ENCODE measurements at places on chromosomes 7 and 10.

DNA sequence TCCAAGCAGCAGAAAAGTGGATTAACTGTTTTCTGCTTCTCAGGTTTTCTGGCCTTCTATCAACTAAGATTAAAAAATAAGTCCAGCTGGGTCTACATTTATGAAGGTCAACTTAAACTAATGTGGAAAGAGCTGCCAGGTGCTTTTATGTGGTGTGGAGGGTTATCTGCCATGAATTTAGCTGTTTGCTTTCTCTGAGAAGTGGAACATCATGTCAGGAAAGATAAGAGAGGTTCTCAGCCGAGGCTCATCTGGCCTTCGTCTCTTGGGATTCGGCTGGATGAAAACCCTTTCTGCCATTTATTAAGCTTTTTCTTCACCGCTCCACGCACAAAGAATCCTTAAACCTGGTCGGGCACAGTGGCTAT lies 5.5 kb downstream of the PTPRN2 start:
- no peak for DNase-seq

DNA sequence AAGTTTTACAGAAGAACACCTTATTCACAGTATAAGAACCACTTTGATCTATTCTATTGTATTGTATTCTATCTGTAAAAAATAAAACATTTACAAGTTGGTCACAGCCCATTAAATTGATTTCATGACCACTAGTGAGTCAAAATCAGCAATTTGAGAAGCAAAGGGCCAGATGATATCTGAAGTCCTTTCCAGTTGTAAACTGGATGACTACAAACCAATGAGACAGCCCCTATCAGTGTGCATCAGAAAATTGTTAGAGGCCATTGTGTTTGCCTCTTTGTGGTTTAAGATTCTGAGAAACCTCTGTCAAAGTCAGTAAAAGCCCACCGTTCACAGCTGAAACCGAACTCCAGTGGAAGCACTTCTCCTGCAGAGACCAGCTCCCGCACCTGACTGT lies 54.8 kb downstream of the TBXAS1 start:
- DNase-seq = no peak

- no peak for DNase-seq
Measured at GRCh38 chr7:82625377-82625776, 181.8 kb upstream of the CACNA2D1 start.

GRCh38 chr10:88097536-88097935 lies 234.1 kb downstream of the PTEN start:
- no peak for DNase-seq

- no peak for DNase-seq
Measured at GRCh38 chr7:142263598-142264380, 5.9 kb upstream of the PRSS58 start.

DNA sequence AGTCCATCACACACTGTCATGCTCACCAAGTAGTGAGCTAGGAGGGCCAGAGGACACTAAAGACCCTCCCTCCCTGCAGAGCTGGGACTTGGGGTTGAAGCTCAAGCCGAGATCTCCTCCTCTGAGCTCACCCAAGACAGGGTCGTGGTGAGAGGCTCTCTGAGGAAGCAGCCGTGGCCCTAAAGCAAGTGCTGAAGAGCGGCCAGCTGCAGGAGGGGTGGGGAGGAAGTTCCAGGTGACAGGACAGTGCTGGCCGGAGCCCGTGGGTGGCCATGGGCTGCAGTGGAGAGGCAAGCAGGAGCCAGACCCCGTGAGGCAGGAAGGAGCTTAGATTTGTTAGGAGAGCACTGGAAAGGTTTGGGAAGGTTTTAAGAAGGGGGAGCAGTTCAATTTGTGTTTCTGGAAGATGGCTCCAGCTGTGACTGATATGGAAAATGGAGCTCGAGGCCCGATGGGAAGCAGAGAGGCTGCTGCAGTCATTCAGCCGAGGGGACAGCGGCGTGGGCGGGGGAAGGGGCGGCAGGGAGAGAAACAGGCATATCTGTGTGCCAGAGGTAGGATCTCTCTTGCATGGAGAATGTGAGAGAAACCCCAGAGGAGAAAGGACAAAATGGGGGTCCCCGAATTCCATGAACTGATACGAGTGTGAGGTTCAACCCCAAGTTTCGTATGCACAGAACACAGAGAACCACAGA lies 26.9 kb upstream of the DNAAF5 start:
- DNase-seq = no peak

GRCh38 chr7:151838861-151839381 lies 38.0 kb downstream of the PRKAG2 start:
- DNase-seq = peak; percentile 73

DNA sequence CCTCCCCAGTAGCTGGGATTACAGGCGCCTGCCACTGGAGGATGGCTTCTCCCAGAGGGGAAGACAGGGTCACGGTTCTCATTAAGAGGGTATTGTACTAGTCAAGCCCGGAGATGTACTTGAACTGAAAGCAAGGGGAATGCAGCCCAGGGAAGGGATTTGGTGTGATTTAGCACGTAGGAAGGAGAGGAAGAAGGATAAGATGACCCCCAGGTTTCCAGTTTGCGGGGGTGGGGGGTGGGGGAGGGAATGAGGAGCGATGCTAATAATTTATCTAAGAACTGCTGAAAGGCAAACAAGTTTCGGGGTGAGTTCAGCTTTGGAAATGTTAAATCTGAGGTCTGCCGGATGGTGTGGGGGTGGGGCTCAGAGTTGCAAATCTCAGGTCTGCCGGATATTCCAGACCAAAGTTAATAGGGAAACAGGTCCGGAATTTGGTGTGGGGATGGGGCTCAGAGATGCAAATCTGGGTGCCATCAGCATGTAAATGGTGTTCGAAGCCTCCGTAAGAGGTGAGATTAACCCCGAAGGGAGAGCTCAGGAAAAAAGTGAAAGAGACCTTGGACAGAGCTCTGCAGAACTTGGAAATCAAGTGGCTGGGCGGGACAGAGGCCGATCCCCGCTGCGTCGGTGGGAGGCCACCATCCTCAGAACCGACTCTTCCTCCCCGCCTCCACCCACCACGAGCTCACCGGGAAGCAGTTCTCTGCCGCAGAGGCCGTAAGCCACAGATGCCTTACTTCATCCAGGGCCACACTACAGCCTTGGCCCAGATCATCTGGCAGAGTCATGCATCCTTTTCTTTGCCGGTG lies 1.6 kb upstream of the SEPHS1 start:
- peak; percentile 42 for DNase-seq

DNA sequence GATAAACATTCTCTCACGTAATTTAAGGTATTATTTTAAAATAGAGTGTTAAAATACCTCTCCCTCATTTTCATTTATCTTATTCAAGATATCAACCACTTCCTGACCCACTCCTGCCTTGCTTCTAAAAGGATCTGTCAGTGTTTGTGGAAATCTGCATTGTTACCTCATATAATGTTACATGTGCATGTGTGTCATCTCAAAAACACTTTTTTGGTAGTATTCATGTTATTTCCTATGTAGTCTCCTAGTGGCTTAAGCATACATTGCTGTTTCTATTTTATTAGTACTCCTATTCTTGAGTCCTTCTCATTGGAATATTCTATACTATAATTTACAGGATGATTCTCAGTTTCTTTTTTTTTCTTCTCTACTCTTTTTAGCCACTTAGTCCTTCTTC lies 1360.7 kb upstream of the CELF2 start:
- DNase-seq = no peak

- DNase-seq = no peak
Measured at GRCh38 chr10:1043532-1043995, 5.4 kb downstream of the IDI1 start.

- DNase-seq = no peak
Measured at GRCh38 chr10:61279400-61279799, 173.8 kb downstream of the TMEM26 start.

DNA sequence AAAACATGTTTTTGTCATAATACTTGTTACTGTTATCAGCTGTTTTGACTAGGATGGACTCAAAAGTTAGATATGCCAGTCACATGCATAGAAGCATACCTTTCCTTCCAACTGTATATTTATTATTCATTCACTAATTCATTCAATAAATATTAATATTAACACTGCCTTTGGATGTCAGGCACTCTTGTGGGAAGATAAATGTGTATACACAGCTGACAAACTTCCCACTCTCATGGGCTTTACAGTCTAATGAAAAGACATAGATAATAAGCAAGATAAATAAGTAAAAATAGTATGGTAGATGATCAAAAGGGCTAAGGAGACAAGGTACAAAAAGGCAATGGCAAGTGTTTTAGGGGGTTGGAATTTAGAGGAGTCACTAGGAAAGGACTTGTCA lies 180.1 kb upstream of the SMIM30 start:
- DNase-seq = no peak

DNA sequence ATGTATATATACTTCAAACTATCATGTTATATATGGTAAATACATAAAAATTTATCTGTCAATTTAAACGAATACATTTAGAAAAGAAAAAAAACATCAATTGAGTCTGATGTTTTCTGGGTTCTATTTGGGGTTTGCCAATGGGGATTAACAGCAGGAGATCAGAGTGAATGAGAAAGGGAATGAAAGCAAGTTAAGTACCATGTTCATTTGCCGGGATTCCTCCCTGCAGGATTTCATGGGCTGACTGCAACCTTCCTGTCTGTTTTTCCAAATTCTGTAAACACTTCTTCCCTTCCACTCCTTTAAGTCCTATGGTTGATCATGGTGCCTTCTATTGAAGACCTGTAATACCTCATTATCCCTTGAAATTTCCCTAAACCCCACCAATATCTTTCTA lies 33.9 kb upstream of the SEMA3A start:
- DNase-seq = no peak

DNA sequence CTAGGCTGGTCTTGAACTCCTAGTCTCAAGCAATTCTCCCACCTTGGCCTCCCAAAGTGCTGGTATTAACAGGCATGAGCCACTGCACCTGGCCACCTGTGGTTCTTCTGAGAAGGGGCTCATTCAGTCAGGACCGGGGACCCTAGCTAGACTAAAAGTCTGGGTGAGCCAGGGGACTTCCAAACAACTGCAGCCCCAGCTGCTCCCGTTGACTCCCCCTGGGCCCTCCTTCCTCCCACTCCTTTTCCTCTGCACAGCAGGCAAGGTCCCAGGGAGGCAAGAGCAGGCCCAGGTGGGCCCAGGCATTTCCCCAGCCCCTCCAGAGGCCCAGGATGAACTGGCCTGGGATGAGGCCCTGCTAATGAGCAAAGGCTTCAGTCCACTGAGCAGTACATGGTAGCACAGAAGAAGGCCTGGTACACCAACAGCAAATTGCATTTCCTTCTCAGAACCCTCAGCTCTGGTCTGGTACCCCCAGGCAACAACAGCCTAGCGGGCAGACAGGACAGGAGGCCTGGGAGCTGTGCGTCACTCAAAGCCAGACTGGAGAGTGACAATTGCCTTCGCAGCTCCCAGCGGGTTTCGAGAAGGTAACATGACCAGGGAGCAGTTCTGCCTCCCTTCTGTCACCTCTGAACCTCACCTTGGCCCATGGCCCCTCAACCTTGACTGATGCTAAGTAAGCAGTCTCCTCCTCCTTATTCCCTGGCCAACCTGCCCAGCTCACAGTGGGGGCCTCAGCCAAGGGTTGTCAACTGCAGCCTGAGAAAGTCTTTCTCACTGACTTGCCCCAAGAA lies 30.7 kb upstream of the HSPA12A start:
- no peak for DNase-seq

DNA sequence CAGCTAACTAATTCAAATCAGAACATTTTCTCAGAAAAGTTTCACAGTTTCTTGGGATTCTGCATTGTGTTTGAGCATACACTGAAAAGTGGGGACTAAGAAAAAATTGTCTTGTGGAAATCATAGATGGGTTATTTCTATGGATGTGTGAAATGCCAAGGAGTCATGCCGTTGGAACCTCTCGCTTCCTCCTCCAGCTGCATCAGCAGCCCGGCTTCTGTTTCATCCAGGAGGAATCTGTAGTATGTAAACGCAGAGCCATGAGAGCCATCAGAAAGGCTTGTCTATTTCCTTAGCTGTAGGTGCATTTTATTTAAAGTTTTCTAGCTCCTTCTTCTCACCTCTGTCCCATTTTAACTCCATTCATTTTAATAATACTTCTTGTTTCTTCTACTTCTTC lies 1144.1 kb downstream of the GATA3 start:
- DNase-seq = no peak

DNA sequence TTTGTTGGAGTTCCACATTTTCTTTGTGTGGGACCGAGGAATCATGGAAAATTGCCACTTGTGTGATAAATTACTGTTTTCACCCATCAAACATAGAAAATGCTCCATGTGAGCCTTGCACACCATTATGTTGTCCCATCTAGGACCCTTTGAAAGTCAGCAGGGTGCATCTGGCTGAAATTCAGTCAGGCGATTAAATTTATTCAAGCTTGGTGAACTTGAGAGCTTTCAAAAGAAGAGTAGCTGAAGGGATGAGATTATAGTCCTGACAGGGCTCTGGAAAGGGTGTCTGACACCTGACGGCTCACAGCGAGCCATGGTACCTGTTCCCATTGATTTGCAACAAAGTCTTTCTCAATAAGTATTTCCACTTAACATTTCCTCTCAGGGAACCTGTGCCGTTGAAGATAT lies 399.7 kb upstream of the ETV1 start:
- DNase-seq = no peak

GRCh38 chr10:12252882-12253546 lies 57.0 kb downstream of the CDC123 start:
- no peak for DNase-seq

- DNase-seq = no peak
Measured at GRCh38 chr7:74511345-74511744, 57.6 kb downstream of the GTF2IRD1 start.

DNA sequence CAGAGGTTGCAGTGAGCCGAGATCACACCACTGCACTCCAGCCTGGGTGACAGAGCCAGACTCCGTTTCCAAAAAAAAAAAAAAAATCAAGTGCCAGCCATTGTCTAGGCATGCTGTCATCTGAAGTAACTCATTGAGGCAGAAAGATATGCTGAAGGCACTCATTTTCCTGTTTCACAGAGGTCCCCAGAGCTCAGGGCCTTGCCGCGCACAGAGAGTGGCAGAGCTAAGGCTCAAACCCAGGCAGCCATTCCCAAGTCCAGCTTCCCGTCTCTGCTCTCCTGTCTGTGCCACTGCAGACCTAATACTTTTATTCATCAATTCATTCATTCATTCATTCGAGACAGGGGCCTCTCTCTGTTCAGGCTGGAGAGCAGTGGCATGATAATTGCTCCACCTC lies 3.5 kb downstream of the GRIFIN start:
- DNase-seq = no peak

GRCh38 chr7:100567031-100567730 lies 6.5 kb downstream of the SAP25 start:
- DNase-seq = no peak

DNA sequence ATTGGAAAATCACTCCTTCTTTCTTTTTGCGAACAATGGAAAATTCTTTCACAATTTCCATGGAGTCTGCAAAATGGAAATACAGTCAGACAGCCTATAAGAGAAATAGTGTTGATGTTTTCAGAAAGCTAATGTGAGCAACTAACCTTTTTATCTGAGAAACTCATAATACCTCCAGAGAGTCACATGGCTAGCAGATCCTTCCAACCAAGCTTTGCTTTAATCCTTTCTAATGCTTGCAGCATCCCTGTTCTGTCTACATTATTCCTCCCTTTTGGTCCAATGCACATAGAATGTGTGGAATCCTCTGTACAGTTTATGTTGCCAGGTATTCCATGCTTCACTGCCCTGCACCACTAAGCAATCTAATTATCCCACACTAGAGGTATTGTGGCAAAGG lies 717.5 kb upstream of the LRRN3 start:
- DNase-seq = no peak

- no peak for DNase-seq
Measured at GRCh38 chr7:142867398-142868187, 12.7 kb downstream of the EPHB6 start.
